ENCODE measurements at places on chromosomes 16 and 17. TPM values are rescaled to one million over a fixed set of nuclear protein-coding genes. Genes with fewer than 3 reads are reported as not detected.

Gene CA7
- total RNA-seq, result not detected

Gene MAP3K3
- total RNA-seq, result 78.2 TPM

Gene NUP88
- total RNA-seq, result 116 TPM

Gene ZDHHC7
- 38.6 TPM for total RNA-seq

Gene TOM1L1
- total RNA-seq, result 19.7 TPM

Gene PRKCB
- total RNA-seq, result not detected

Gene NPIPA1
- total RNA-seq, result 15.8 TPM

Gene TMEM94
- 18.1 TPM for total RNA-seq

Gene HOXB9
- not detected for total RNA-seq

Gene MTHFSD
- 11.0 TPM for total RNA-seq

Gene GRB7
- total RNA-seq, result not detected

Gene PHF23
- total RNA-seq, result 37.7 TPM

Gene CCL3
- not detected for total RNA-seq

Gene KRTAP4-3
- total RNA-seq, result not detected

Gene KRTAP3-1
- not detected for total RNA-seq

Gene CHST5
- not detected for total RNA-seq

Gene FTSJ3
- total RNA-seq, result 84.5 TPM

Measured in endothelial cell of coronary artery (primary cell).